ENCODE measurements at places on chromosomes 16 and 17.

DNA sequence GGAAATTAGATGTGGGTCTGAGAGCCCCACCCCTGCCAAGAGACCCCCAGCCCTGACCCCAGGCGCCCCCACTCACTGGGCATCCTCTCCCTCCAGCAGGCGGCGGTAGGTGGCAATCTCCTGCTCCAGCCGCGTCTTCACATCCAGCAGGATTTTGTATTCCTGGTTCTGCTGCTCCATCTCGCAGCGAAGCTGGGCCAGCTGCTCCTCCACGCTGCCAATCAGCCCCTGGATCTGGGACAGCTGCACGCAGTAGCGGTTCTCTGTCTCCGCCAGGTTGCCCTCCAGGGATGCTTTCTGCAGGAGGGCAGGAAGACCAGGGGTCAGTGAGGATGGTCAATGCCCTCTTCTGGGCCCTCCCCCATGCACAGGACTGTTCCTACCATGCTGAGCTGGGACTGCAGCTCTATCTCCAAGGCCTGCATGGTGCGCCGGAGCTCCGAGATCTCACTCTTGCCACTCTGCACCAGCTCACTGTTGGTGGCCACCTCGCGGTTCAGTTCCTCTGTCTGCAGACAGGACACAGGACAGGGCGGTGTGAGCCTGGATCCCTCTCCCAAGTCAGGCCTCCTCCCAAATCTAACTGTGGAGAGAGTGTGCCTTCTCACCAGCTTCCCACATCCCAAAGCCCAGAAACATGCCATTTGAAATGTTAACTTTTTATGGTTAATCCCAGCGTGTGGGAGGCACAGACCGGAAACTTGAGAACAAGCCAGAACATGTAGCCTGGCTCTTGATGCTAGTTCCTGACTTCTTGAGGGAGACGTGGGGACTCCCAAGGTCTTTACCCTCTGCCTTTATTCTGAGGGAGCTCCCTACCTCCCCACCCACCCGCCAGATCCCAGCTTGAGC lies 3.6 kb downstream of the KRT17 start:
- DNase-seq, result no peak
- H3K27me3 ChIP-seq, result no peaks in the 10 kb centered on the region
- H3K36me3 ChIP-seq, result no peaks in the 10 kb centered on the region
- peaks cover 14% of the 10 kb centered on the region for H3K4me1 ChIP-seq
- no peak overlapping the region for H3K4me3 ChIP-seq
- no peak overlapping the region for H3K27ac ChIP-seq

GRCh38 chr17:29180034-29180787 lies at the start of gene MYO18A:
TSS of gene MYO18A (minus strand) at chr17:29180398. CDS start at chr17:29166940, 13,458 bp downstream.
- H3K36me3 ChIP-seq, result no peaks in the 10 kb centered on the region
- no peak for DNase-seq
- peak within 1 kb of the TSS; percentile 45 for H3K4me3 ChIP-seq
- H3K27ac ChIP-seq, result peak within 1 kb of the TSS; percentile 98
- H3K4me1 ChIP-seq, result peaks cover 69% of the 10 kb centered on the region

- H3K27me3 ChIP-seq, result no peaks in the 10 kb centered on the region
- DNase-seq, result no peak
- no peaks in the 10 kb centered on the region for H3K36me3 ChIP-seq
- no peak overlapping the region for H3K27ac ChIP-seq
- H3K4me3 ChIP-seq, result no peak overlapping the region
Measured at GRCh38 chr16:77317059-77317458, 117.8 kb downstream of the ADAMTS18 start.

DNA sequence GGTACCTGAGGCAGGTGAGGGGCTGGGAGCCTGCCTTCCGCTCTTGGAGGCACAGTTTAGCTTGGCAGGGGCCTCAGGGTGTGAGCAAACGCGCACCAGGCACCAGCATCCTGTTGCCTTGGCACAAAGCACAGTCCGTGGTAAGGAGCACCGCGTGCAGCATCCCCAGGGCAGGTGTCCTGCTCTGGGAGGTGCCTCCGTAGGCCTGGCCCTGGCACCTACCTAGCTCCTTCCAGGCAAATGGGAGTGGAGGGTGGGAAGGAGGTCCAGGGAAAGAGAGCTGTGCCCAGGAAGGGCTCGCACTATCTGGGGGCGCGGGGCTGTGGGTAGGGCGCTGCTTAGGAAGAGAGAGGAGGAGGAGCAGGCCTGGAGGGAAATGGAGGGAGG lies 3.1 kb upstream of the GSE1 start:
- H3K36me3 ChIP-seq, result no peaks in the 10 kb centered on the region
- peak overlapping the region; percentile 90 for H3K27ac ChIP-seq
- H3K4me1 ChIP-seq, result peaks cover 54% of the 10 kb centered on the region
- no peak overlapping the region for H3K4me3 ChIP-seq

GRCh38 chr16:74633686-74634085 lies 26.8 kb upstream of the GLG1 start:
- H3K27ac ChIP-seq, result no peak overlapping the region
- no peaks in the 10 kb centered on the region for H3K4me1 ChIP-seq
- H3K27me3 ChIP-seq, result no peaks in the 10 kb centered on the region
- no peak for DNase-seq

DNA sequence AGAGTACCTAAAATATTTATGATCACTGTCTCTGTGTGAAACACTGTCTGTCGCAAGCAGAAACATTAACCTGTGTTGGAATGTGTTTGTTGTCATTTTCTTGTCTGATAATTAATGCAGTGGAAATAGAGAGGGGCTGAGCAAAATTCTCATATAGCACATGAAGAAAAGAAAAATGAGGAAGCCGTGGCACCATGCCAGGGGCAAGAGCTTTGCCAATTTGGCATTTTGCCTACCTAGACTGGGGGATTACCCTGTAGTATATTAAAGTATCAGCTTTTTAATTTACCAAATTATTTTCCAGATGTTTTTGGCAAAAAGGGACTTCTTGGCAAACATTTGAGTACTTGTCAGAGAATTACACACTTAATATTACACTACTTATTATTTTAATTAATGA lies 1326.6 kb upstream of the GOT2 start:
- no peaks in the 10 kb centered on the region for H3K27me3 ChIP-seq
- H3K4me3 ChIP-seq, result no peak overlapping the region
- DNase-seq, result no peak
- no peaks in the 10 kb centered on the region for H3K4me1 ChIP-seq
- no peaks in the 10 kb centered on the region for H3K36me3 ChIP-seq

DNA sequence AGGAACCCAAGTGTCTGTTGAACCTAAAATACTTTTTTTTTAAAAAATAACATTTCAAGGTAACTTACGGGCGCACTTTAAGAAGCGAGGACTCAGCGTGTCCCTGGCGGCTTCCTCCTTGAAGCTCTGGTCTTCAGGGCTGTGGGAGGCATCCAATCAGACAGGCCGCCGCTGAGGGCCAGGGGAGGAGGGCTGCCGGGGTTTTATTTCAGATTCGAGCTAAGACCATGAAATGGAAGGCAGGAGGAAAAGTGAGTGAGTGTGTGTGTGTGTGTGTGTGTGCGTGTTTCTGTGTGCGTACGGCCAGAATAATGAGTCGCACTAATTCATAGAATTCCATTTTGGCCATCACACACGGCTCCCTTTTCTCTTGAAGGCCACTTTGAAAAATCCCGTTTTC lies 41.1 kb downstream of the C16orf78 start:
- no peak for DNase-seq
- H3K4me1 ChIP-seq, result no peaks in the 10 kb centered on the region
- no peak overlapping the region for H3K4me3 ChIP-seq
- H3K36me3 ChIP-seq, result no peaks in the 10 kb centered on the region
- no peak overlapping the region for H3K27ac ChIP-seq

DNA sequence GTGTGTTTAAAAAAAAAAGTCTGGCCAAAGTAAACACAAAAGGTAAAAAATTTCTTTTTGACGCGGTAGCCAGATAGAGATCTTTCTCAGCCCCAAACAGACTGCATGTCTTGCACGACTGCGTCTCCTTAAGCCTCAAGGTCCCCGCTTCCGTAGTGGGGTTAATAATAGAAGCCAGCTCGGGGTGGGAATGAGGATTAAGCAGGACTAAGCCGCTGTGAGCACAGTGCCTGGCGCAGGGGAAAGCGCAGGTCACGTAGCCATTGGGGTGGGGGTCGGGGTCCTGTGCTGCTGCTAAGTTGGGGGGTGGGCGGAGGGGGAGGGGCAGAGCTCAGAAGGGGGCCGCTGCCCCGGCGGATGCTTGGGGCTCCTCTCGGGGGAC lies 521 bp downstream of the GGA2 start:
- no peak for DNase-seq
- H3K27ac ChIP-seq, result peak overlapping the region; percentile 91
- peaks cover 31% of the 10 kb centered on the region for H3K4me1 ChIP-seq

- no peaks in the 10 kb centered on the region for H3K27me3 ChIP-seq
- no peak for DNase-seq
- H3K4me1 ChIP-seq, result peaks cover 3% of the 10 kb centered on the region
- peaks cover 4% of the 10 kb centered on the region for H3K36me3 ChIP-seq
- H3K27ac ChIP-seq, result no peak overlapping the region
Measured at GRCh38 chr17:82177761-82178498, 34.7 kb downstream of the CCDC57 start.

DNA sequence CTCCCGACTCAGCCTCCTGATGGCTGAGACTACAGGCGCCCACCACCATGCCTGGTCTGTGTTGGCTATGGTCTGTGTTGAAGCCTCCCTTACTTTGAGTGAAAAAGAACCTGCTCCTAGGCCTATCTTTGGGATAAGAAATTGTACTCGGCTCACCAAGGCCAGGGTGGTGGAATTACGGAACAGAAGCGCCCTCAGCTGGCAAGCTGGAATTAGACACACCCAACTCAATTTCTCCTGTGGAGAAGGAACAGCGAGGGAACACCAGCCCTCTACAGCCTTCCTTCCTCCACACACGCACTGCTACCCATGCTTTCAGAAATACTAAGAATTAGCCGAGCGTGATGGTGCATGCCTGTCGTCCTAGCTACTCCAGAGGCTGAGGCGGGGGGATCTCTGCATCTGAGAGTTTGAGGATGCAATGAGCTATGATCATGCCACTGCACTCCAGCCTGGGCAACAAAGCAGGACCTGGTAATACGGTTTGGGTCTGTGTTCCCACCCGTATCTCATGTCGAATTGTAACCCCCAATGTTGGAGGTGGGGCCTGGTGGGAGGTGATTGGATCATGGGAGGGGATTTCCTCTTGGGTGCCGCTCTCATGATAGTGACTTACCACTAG lies 40.1 kb upstream of the RBBP6 start:
- no peaks in the 10 kb centered on the region for H3K4me1 ChIP-seq
- H3K27ac ChIP-seq, result no peak overlapping the region
- no peaks in the 10 kb centered on the region for H3K27me3 ChIP-seq
- DNase-seq, result no peak
- H3K36me3 ChIP-seq, result no peaks in the 10 kb centered on the region
- H3K4me3 ChIP-seq, result no peak overlapping the region

DNA sequence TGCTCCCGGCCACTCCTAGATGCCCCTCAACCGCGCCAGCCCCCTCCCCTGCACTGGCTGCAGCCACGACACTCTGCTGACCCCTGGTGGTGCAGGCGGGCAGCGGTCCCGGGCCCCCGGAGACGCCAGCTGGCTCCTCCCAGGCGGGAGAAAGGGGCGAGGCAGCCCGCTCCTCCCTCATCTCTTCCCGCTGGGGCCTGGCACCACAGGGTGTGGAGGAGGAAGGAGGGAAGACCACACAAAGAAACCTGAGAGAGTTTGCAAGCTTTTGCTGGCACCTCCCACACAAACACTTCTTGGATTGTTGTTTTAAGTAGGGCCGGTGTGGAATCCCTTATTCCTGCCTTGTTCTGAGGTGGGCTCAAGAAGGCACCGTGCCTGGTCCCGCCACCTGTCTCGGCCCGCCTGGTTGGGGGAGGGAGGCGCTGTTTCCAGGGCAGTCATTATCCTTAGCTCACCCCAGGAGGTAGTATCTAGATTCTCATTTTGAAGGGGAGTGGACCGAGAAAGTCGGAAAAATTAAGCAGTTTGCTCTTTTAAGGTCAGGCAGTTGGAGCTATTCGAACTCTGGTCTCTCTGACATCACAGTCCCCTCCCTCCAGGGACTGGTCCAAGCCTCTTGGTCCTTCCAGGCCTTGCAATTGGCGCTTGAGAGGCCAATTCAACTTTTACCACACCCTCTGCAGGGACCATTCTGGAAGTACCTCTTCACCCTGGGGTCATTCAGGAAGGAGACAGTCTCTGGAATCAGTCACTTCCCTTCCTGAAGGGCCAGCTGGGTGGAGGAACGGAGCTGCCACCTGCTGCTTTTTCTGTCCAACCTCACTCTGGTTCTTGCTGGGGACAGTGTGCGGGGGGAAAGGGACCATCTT lies 959 bp upstream of the ANKRD13B start:
- H3K27ac ChIP-seq, result peak overlapping the region; percentile 92
- peaks cover 51% of the 10 kb centered on the region for H3K4me1 ChIP-seq
- DNase-seq, result no peak
- H3K27me3 ChIP-seq, result no peaks in the 10 kb centered on the region

DNA sequence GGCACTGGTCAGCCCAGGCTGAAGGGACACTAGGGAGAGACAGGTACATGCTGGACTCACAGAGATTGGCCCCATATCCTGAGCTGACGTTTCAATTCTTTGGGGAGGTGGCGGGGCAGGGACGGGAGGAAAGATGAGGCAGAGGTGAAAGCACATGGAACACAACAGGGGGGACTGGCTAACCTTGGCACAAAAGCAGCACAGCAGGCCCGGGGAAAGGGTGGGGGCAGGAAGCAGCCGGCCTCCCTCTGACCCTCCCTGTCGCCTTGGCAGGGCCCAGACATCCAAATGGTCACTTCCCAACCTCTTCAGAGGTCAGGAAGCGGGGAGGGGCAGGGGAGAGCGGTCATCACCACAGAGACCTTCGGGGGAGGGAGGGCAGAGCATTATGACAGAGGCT lies 6.6 kb downstream of the VAT1 start:
- H3K4me3 ChIP-seq, result no peak overlapping the region
- H3K27me3 ChIP-seq, result no peaks in the 10 kb centered on the region
- H3K36me3 ChIP-seq, result peaks cover 7% of the 10 kb centered on the region
- H3K27ac ChIP-seq, result peak overlapping the region; percentile 86

DNA sequence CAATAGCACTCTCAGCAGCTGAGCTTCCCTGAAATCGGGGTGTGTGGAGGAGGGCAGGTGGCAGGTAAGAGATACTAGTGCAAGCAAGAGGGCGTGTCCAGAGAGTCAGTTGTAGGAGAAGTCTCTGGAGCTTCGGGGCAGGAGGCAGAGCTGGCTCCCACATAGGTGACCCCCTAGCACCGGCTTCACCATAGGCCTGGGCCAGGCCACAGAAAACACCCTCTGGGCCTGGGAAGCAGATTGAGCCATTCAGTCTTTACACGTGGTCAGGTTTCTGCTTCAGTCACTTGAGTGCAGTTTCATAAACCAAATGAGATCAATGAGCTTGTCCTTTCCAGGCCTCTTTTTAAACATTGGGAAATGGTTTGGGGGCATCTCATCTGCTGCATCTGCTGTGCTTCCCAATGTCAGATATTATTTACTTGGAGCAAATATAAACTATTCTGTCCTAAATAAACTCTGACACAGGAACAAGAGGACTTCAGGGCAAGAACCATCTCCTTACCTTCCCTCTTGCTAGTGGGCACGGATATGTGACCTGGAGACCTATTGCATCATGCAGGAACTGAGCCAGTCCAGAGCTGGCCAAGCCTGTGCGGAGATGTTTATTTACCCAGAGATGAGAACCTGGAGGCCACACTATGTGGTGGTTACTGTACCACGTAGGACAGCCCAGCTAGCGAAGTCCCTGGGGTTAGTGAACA lies 16.1 kb downstream of the CCR7 start:
- no peaks in the 10 kb centered on the region for H3K36me3 ChIP-seq
- no peak overlapping the region for H3K4me3 ChIP-seq
- DNase-seq, result no peak
- H3K27me3 ChIP-seq, result no peaks in the 10 kb centered on the region

GRCh38 chr16:35195173-35195863 lies 1735.9 kb downstream of the TP53TG3F start:
- H3K4me1 ChIP-seq, result no peaks in the 10 kb centered on the region
- H3K4me3 ChIP-seq, result no peak overlapping the region
- H3K27ac ChIP-seq, result no peak overlapping the region
- no peaks in the 10 kb centered on the region for H3K27me3 ChIP-seq
- no peaks in the 10 kb centered on the region for H3K36me3 ChIP-seq

GRCh38 chr16:80065541-80065940 lies 465.0 kb upstream of the MAF start:
- H3K27ac ChIP-seq, result no peak overlapping the region
- no peaks in the 10 kb centered on the region for H3K27me3 ChIP-seq
- H3K4me1 ChIP-seq, result peaks cover 3% of the 10 kb centered on the region
- no peaks in the 10 kb centered on the region for H3K36me3 ChIP-seq
- DNase-seq, result no peak
